ENCODE measurements at places on chromosomes 13 and 19.

DNA sequence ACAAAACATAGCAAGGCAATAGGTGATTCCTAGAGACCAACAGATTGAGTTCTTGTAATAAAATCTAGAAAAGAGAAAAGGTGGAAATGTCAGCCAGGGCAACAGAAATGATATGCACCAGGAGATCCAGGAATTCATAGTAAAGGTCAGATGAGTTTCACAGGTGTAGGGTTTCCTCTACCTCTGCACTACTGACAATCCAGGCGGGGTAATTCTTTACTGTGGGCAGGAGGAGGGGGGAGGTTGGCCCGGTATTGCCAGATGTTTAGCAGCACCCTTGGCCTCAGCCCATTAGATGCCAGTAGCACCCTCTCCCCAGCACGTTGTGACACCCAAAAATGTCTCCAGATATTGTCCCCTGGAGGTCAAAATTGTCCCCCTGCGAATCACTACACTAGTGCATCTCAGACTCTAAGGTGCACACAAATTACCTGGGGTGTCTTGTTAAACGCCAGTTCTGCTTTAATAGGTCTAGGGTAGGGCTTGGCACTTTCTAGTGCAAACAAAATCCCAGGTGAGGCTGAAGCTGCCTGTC is 3.5 kb upstream of the UBAC2 start:
- DNase-seq: no peak

GRCh38 chr19:3250675-3251074 is 26.2 kb downstream of the CELF5 start:
- DNase-seq: no peak

- no peak for DNase-seq
Measured at GRCh38 chr19:54104998-54105715, 2.5 kb downstream of the NDUFA3 start.

GRCh38 chr13:40290758-40291157 is 375.7 kb downstream of the FOXO1 start:
- no peak for DNase-seq

GRCh38 chr19:10533646-10534386 is 9.9 kb upstream of the ATG4D start:
- no peak for DNase-seq

DNA sequence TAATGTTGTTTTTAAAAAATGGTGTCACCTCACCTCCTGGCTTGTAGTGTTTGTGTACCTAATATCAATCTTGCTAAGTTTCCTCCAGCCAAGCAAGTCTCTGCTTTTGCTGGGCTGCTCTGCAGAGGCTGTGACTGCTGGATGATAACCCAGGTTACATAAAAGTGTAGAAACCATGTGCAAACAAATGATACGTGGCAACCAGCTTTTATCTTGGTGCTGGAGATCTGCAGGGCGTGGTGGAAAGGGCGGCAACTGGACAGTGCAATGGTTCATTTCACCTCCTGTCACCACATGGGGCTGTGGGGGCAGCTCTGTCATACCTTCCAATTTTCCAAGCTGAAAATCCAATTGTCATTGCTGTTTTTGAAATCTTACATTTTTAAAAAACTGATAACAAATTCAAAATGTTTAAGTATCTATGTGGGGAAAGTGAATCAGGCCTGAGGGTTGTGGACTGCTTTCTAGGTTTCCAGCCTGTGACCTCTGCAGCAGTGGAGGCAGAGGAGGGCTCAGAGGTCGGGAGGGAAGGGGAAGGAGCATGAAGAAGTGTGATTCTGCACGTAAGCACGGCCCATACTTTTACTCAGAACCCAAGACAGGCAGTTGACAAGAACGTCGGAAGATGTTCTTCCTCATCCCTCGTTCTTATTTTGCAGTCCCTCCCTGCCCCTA is 9.7 kb downstream of the GPR42 start:
- DNase-seq: no peak

GRCh38 chr13:47250146-47250545 is 353.3 kb upstream of the HTR2A start:
- no peak for DNase-seq

DNA sequence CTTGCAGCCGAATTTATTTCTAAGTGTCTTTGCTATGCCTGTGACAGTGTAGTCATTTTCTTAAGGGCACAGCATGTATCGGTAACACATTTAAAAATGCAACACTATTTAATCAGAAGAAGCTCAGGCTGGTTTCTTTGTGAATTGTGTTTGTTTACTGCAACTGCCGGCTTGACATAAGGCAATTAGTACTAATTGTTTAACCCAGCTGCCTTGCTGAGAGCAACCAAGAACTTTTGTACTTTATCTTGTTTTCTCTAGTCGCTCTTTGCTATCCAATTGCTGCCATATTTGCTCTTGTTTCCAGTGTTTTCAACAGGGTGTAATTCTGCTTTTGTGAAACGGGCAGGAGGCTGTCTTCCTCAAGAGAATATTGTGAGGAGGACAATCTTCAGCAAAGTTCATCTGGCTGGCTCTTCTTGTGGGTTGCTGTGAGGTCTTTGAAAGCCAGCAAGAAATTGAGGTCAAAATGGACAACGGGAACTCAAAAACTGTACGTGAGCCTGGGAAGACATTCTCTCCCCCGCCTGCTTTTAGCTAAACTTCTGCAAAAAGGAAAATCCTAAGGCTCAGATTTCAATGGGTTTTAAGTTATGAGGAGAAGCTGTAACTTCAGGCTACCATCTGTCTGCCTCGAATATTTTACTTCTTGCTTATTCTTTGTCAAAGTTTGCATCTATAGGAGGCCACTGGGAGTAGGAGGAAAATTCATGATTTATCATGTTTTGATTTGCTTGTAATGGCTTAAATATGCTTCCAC is 75.8 kb upstream of the TSHZ3 start:
- no peak for DNase-seq

DNA sequence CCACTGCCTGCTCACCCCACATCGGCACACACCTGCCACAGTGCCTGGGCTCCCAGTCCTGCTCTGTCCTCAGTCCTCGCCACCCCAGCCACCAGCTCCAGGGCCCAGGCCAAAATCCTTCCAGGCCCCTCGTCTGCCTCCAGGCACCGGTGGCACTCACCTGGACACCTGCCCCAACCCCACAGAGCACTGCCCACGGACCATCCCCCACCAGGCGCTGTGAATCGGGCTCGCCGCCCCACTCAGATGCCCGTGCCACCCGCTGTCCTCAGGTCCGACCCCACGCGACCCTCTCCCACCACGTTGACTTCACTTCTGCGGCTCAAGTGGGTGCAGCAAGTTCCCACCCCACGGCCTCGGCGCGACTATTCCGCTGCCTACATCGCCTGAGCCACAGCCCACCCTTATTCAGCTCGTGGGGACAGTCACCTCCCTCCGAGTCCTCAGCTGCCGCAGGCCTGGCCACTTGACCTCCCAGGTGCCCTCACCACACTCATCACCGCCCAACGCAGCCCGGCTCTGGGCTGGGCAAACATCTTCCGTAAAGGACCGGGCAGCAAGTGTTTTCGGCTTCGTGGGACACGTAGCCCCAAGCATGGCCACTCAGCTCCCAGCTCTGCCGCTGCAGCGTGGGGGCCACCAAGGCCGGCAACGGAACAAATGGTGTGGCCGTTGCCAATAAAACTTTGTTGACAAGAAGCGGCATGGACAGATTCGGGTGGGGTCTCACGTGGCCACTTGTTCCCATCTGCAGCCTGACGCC is 5.7 kb downstream of the PIP5K1C start:
- DNase-seq: no peak

DNA sequence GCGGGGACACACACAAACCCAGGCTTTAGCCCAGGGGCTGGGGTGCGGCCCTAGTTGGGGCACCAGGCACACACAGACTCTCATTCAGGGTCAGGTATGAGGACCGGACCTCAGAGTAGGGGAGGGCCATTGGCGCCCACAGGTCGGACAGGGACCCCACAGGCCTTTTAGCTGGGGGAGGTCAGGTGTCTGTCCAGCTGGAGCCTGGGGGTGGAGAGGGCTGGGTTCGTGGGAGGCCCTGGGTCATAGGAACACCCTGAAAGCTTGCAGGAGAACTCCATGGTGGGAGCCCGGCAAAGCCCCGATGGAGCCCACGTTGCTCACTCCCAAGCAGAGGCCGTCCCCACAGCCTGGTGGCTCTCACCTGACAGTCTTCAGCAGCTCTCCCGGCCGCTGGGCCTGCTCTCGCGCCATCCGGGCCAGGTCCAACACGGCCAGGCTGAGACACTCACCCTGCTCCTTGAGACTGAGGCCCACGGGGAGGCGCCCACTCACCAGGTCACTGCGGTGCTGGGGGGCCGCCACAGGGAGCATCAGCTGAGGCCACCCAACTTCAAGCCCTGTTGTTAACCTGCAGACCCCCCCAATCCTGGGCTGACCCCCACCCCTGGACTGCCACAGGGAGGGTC is 5.0 kb downstream of the JAK3 start:
- no peak for DNase-seq

DNA sequence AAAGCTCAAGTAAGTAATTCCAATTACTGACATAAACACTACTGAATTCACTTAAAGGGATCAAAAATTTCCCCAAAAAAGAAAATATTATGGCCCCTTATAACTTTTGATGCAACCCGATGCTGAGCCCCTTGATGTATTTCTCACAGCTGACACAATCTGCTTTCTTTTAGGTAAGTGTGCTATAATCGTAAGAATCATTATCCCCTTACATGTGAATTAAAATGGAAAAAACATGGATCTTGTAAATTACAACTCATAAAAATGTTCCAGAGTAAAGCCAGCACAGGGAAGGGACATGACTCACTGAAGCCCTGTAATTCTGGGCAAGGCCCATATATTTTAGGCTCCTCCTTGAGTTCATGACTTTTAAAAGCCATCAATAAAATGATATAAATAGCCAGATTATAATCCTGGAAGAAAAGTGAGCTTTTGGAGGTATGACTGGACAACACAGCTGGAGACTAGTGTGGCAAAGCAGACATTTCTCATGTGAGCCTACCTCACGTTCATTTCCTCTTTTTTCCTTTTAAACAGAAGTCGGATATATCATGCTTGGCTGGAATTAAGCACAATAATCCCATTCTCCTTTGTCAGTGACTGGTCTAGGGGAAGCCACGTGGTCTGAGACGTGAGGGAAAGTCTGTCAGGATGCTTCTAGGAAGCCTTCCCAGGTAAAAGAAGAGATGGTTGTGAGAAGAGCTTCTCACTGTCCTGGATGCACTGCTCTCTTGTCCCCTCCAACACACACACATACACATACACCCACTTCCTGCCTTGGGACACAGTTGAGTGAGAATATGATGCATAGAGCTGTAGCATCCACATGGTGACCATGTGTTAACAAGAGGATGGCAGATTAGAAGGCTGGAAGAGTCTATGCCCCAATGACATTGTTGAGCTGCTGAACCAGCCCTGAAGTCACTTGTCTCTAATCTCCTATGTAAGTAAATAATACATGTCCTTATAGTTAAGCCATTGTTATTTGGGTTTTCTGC is 165.4 kb downstream of the RGCC start:
- no peak for DNase-seq

- DNase-seq: no peak
Measured at GRCh38 chr19:29696565-29696846, 18.6 kb downstream of the C19orf12 start.

DNA sequence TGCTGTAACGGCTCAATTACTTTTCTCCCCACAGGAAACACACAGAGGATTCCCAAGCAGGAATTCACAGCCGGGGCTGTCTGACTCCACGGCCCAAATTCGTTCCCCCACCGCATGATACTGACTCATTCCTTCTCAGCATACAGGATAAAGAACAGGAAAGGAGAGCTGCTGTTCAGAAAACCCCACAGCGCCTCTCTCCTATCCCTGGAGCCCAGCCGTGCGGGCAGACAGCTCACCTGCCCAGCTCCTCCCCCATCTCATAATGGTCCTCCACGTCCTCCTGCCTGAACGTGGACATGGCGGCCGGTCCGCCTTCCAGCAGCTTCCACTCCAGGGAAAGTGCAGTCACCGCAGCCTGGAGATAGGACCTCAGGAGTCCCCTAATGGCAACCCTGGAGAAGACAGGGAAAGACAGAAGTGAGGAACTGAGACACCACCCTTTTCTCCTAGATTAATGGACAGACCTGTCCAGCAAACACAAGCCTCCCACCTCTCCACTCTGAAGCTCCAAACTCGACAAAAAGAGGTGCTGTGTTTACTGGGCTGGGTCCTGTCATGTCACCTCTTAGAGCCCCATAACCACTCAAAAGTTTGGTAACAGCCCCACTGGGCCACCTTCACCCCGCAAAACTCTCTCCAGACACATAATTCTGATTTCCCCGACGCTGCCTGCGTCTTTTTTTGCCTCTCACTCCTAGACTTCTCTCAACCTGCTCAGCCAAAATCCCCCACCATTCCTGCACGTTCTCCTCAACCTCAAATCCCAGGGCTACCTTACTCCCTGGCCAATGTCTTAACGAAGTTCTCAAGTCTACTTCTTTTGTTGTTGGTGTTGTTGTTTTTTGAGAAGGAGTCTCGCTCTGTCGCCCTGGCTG is 1.2 kb downstream of the DAPK3 start:
- DNase-seq: no peak

DNA sequence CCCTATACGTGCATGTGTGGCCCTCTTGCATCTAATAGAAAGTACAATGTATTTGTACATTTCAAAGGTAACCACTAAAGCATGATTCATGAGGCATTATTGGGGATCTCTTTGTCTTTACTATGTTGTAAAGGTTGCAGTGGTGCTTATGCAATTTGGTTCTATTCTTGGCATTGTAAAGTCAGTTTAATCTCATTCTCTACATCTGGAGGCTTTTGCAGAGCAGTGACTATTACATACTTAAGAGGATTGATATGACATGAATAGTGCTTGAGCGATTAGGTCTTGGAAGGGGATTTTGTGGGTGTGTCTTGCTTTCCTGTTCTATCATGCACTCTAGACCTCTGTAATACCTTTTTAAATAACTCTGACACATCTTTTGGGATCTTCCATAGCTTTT is 610.0 kb downstream of the EFNB2 start:
- DNase-seq: no peak

GRCh38 chr13:30624630-30625029 is 6.9 kb downstream of the USPL1 start:
- DNase-seq: no peak

- DNase-seq: no peak
Measured at GRCh38 chr13:32845952-32846950, 170.0 kb upstream of the KL start.

DNA sequence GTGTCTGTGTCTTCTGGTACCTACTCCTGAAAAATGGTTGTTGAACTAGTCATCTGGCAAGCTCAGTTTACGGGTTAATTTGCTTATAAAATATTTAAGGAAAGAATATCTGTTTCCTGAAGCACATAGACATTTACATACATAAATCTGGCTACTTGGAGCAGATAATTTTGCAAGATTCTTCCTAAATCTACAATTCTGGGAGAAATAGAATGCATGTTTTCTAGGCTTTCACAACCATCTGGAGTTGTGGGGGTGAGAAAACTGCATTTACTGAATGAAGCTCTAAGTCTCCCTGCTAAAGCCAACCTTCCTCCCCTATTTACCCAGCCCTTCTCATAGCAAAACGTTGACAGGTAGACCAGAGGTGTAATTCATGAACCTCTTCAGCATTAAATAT is 393.7 kb upstream of the ARGLU1 start:
- DNase-seq: no peak

- DNase-seq: no peak
Measured at GRCh38 chr19:48659768-48660167, 13.0 kb downstream of the NTN5 start.

- DNase-seq: no peak
Measured at GRCh38 chr13:113643593-113643992, 14.4 kb downstream of the ATP4B start.

- no peak for DNase-seq
Measured at GRCh38 chr19:45515081-45515624, 7.9 kb downstream of the VASP start.

Data from SHP77 (cell line).